ENCODE measurements at places on chromosomes 2 and 18.

GRCh38 chr2:871175-871727 is 79.4 kb upstream of the SNTG2 start:
- no peak for DNase-seq

- no peak for DNase-seq
Measured at GRCh38 chr18:67735506-67735905, 219.0 kb upstream of the DSEL start.

GRCh38 chr2:42178335-42178734 is 9.2 kb downstream of the EML4 start:
- no peak for DNase-seq

DNA sequence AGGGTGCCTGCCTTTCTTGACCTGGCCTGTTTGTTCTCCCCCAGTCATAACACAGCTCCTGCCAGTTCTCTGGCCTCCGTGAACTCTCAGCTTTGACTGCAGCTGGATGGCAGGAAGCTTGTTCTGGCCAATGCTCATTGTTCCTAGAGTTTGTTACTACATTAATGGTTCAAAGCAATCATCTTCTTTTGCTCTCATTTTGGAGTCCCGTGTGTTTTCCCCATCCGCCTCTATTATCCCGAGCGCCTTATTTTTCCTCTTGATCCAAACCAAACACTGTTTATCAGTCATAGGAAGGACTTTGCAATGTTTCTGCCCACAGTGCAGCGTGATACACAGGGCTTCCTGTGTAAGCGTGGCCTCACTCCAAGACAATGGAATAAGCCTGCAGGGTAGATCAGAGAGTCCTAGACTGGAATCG is 184.3 kb upstream of the APCDD1 start:
- DNase-seq: no peak

- no peak for DNase-seq
Measured at GRCh38 chr2:48551548-48551947, 21.6 kb downstream of the STON1 start.

- DNase-seq: no peak
Measured at GRCh38 chr2:69597105-69597504, 46.4 kb downstream of the AAK1 start.

- no peak for DNase-seq
Measured at GRCh38 chr18:10235661-10235952, 218.8 kb upstream of the APCDD1 start.

GRCh38 chr2:36290306-36290856 is 65.2 kb upstream of the CRIM1 start:
- DNase-seq: no peak

DNA sequence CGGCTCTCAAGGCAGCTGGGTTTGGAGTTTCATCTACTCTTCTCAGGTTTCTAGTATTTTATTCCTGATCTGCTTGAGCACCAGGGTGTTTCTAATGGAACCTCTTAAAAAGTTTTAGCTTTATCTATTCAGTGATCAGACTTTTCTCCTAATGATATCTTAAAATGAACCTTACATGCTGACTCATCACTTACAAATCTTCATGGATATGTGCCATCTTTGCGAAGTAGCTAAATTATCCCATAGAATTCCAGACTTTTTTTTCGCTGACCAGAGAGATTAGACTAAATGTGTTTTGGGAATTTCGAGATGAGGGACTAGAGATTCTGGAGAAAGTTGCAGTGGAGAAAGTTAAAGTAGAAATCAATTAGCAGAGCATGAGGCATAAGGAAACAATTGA is 401.0 kb downstream of the GRB14 start:
- no peak for DNase-seq

- DNase-seq: no peak
Measured at GRCh38 chr2:4515871-4516761, 812.7 kb downstream of the DCDC2C start.

- no peak for DNase-seq
Measured at GRCh38 chr2:240392948-240393830, 42.3 kb upstream of the GPC1 start.

GRCh38 chr2:29729401-29729800 is 192.0 kb downstream of the ALK start:
- DNase-seq: no peak

DNA sequence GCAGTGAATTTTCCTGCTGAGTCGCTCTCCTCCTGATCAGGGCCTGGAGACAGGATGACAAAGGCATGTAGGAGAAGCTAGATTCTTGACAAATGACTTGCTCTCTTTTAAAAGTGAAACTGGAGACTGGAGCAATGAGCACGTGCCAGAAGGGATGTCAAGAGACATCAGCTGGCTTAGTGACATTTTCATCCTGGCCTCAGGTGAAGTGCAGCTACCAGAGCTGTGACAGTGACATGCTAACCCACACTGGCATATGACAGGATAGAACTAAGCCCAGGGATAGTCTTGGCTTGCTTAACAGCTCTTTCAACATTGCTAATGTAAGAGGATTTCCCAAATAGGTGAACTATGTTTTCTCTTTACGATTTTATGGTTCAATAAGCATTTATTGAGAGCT is 757.5 kb upstream of the DDX18 start:
- DNase-seq: no peak

GRCh38 chr2:159292157-159292556 is 5.7 kb upstream of the WDSUB1 start:
- DNase-seq: no peak

DNA sequence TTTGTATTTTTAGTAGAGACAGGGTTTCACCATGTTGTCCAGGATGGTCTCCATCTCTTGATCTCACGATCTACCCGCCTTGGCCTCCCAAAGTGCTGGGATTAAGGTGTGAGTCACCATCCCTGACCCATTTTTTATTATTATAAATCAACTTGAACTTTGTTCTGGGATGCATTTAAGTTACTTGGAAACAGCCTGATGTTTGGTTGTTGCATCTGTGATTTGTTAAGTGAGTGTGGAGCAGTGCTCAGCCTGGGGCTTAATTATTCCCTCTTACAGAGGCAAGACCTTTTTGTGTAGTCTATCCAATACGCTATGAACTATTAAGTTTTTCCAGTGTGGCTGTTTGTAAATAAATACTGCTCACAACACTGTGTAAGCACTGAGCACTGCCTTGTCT is 32.6 kb downstream of the MTA3 start:
- no peak for DNase-seq

- DNase-seq: peak; percentile 50
Measured at GRCh38 chr18:43271593-43272432, 5.5 kb downstream of the SYT4 start.

DNA sequence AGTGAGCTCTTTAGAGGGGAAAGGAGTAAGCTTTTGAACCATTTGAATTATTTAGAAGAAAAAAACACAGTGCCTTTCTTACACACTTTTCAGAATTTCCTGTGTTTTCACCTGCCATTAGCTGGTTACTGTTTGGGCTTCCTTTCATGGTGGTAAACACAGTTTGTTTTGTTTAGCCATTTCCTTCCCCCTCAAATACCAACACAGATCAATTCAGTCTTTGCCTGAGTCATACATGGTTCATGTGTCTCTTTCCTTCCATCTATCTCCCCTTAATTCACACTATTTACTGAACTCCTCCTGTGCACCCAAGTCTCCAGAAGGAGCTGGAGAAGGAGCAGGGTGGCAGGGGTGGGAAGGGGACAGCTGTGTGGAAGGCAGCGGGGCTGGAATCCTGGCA is 45.0 kb downstream of the TCF7L1 start:
- no peak for DNase-seq

DNA sequence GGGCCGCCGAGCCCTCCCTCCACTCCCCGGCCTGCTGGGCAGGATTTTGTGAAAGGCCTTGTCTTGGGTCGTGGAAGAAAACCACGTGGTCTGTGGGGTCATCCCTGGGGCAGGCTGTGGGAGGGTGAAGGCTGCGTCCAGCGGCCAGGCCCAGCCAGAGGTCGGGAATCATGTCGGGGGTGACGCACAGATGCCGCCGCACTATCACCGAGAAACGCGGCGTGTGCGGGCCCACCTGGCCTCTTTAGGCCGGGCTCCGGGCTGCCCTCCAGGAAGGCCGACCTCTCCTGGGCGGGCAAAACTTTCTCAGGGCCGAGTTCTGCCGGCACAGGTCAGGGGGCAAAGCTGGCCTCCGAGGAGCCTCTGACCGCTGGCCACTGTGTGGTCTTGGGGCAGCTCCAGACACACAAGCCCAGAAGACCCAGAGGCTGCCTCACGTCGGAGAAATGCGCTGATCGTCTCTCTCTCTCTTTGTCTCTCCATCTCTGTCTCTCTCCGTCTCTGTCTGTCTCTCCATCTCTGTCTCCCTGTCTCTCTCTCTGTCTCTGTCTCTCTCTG is 28.4 kb downstream of the NFATC1 start:
- no peak for DNase-seq

DNA sequence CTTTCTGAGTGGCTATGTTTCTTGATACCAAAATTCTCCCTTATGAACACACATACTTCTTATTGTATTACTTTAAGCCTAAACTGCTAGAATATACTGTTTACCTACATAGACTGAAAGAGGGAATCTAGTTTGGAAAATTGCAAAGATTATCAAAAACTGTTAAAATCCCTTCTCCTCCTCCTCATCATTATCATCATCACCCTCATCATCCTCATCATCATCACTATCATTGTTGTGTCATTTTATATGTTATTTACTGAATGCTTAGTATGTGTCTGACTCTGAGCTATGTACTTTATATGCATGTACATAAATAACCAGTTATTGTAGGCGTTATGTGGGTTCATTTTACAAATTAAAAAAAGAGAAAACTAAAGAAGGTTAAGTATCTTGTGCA is 19.6 kb upstream of the LRP1B start:
- no peak for DNase-seq

- DNase-seq: no peak
Measured at GRCh38 chr18:79496237-79496977, 100.7 kb downstream of the NFATC1 start.

- DNase-seq: no peak
Measured at GRCh38 chr2:113878743-113879142, 11.1 kb upstream of the ACTR3 start.

Data from iPS DF 6.9 (cell line).